AG09319 (cell line): ENCODE measurements at places on chromosomes 2 and 18.
A peak's percentile ranks its signal among the peaks of the same experiment; 100 is the strongest.

- DNase-seq, result no peak
These were observed 29.6 kb upstream of the ATP8B1 start for GRCh38 chr18:57832730-57833129.

DNA sequence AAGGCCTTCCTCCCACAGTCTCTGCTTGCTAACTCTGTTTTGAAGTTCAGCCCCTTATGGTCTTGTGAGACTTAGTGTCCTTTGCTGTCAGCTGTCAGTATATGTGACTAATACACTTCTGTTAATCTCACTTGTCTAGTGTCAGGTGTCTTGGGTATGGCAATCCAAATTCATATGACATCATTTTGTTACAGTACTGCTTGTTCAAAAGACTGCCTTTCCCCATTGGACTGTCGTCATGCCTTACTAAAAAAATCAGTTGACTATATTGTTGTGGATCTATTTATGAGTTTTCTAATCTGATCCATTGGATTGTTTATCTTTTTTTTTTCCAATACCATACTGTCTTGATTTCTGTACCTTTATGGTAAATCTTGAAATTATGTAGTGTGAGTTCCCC is 611.4 kb upstream of the HS6ST1 start:
- DNase-seq, result no peak

DNA sequence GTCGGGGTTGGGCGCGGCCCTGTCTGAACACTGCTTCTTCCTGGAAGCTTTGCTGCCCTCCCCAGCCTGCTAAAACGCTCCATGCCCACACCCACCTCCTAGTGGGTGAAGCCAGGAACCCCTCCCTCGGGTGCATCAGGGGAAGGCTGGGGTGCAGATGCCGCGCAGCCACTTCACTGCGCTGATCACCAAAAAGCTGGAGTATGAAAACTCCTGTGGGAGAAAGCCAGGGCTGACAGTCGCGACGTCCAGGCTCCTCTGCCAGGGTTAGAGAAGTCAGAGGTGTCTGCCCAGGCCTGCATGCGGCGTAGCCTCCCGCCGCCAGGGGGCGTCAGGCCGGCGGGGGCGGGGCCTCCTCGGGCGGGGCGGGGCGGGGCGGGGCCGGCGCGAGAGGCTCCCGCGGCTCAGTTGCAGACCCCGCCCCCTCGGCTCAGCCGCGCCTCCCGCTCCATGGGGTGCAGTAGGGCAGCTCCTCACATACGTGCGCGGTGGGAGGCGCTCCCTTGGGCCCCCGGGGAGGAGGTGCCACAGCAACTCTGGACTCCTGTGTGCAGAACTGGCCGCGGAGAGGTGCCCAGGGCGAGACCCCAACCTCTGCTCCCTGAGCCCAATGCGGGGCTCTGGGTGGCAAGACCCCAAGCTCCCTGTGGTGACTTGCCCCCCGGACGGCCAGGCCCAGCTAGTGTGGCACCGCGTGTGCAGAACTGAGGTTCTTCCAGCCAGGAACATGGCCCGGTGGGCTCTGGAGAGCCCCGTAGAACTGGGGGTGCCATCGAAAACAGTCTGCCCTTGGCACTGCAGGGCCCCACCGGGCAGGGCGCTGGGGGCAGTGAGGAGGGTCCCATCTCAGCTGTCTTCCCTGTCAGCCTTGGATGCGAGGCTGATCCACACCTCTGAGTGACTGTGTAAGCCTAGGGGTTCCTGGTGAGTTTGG is 1.8 kb upstream of the RNPEPL1 start:
- no peak for DNase-seq

DNA sequence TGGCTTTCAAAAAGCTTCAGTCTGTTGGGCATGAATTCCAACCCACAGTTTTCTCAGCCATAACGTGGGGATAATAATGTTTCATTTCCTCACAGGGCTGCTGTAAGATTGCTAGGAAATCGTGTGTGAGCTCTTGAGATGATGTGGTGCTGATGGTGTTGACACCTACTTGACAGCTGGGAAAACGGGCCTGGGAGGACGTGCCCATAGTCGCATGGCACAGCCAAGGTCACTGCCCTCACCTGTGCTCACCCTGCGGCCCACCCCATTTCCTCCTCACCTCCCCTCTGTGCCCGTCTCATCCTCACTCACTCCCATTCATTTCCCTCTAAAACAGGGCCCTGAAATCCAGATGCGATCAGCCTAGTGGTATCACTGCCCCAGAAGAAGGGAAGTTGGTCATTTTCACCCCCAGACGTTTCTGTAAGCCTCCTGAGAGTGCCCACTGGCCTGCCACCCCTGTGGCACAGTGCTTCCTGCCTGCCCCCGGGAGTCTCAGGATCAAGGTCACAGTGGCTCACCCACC is 33.0 kb downstream of the DPYSL5 start:
- DNase-seq, result no peak

GRCh38 chr18:21911551-21911950 is 171.0 kb downstream of the MIB1 start:
- DNase-seq, result no peak

DNA sequence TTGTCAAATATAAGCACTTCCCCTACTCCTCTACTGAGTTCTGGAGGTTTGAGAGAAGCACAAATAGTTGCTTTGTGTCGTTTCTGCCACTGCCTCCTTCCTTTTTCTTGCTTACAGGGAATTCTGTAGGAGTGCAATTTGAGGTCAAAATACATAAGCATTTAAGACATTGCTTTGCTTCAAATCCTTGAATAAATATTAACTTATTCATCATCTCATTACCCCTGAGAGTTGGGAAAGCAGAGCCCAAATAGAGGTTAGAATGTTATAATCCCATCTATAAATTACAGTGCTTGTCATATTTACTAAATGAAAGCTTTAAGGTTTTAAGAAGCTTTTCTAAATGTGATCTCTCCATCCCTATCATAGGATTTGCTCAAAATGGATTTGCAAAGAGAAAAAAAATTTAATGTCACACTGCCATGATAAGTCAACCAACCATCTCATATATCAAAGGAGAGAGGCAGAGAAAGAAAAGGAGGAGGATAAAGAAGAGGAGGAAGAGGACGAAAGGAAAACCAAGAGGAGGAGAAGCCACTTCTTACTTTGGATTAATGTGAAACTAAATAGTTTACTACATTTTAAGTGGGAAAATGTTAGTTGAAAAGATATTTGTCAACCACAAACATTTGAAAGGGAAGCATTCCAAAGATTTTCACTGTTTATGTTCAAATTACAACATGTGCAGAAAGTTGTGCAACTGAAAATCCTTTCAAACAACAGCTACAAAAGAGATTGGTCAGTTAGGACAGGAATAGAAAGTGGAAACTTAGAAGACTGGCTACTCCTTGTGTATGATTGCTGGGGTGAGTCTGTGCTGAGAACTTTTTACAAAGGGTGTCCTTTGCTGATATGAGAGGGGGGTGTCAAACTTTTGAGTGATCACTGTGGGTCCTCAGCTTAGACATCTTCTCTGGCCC is 277.3 kb upstream of the FN1 start:
- DNase-seq, result peak; percentile 63

DNA sequence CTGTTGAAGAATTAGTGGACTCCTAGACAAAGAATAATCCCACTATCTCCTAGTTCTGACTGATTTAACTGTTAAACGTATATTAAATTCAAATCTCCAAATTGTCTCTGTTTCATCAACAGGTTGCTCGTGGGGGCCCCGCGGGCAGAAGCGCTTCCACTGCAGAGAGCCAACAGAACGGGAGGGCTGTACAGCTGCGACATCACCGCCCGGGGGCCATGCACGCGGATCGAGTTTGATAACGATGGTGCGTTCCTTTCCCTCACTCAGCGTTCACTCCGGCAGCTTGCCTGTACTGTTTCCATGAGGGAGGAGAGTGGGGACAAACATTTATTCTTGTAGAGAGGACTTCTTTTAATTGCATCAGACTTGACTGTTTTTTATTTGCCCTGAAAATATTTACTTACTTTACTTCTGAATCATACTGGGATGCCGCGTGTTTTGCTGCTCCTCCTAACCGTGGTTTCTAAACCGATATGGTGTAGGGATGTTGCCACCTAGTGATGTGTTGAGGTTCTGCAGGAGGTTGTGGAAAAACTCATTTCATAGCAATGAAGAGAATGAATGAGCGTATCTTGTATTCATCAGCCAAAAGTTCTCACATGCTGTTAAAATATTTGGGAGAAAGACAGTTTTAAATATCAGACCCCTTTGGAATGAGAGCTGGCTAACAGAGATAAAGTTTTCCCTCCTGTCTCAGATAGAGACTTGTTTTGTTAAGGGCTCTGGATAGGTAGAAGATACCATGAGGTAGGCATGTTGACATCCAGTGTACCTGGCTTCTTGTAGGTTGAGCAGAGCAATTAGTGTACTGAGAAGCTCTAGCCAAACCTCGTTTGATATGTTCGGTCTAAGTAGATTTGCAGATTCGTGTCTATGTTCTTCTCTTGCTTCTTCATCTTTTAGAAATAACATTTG is 38.3 kb downstream of the ITGA6 start:
- peak; percentile 54 for DNase-seq

GRCh38 chr2:47890711-47891368 is 15.5 kb downstream of the FBXO11 start:
- no peak for DNase-seq
